Large intestine (tissue), 12 donors: ENCODE measurements at places on chromosomes 11 and 22. TPM values are rescaled to one million over a fixed set of nuclear protein-coding genes. Genes with fewer than 3 reads are reported as not detected.

DNA sequence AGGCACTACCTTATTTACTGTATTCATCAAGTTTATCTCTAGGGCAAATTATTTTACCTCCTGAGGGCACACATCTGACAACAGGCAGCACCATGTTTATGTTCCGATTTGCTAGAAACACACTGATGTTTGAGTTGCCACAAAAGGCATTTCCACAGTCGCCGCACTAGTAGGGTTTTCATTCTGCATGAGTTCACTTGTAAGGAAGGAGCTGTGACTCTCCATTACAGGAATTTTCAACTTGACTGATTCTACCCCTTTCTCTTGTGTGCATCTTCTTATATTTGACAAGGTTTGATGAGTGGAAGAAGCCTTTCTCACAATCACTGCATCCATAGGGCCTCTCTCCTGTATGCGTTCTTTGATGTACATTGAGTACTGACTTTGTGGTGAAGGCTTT lies 455.9 kb upstream of the CNTN5 start:
- DNase-seq: no peak

The KCNK4 gene
- 0.09 TPM for polyA plus RNA-seq

DNA sequence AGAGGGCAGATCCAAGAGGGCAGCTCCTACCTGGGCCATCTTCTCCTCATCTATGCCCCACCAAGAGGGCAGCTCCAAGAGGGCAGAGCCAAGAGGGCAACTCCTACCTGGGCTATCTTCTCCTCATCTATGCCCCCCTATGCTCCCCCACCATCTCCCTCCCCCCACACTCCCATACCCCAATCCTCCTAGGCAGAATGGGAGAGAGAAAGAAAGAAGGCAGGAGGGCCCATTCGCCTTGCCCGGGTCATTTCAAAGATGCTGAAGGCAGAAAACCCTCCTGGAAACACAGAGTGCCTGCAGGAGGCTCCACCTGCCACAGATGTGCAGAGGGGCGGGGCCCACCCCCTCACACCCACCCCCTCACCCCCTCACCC lies 78.5 kb downstream of the BUD13 start:
- no peak for DNase-seq

The OR52W1 gene
- 0.10 TPM for polyA plus RNA-seq

DNA sequence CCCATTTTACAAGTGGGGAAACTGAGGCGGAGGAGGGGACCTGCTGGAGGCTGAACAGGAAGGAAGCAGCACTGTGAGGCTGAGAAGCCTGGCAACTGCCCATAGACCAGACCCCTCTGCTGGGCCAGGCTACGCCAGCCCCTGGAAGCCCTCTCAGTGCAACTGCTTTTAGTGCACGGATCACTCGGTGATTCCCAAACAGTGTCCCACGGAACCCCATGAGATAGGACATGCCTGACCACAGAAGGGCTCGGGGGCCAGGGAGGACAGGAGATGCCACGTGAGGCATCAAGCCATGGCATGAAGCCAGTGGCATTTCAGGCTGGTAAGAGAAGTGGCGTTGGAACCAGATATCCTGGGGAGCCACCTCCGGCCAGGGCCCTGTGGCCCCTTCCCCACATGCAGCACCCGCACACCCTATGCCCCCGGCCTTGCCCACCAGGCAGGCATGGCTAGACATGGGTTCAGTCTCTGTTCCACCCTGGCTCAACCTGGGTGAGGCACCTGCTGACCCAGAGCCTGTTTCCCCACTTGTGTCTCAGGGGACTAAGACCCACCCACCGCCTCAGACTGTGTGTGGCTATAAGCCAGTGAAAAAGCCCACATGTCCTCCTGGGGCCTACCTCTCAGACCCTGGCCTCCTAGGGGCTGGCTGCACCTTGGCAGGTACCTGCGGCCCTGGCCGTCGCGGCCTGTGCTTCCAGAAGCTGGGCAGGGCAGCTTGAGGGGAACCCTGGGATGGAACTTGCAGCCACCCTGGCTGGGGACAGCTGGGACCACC lies 84.1 kb downstream of the WNT7B start:
- no peak for DNase-seq
